Fibroblast of skin of scalp (primary cell): ENCODE measurements at places on chromosomes 7 and 10.

DNA sequence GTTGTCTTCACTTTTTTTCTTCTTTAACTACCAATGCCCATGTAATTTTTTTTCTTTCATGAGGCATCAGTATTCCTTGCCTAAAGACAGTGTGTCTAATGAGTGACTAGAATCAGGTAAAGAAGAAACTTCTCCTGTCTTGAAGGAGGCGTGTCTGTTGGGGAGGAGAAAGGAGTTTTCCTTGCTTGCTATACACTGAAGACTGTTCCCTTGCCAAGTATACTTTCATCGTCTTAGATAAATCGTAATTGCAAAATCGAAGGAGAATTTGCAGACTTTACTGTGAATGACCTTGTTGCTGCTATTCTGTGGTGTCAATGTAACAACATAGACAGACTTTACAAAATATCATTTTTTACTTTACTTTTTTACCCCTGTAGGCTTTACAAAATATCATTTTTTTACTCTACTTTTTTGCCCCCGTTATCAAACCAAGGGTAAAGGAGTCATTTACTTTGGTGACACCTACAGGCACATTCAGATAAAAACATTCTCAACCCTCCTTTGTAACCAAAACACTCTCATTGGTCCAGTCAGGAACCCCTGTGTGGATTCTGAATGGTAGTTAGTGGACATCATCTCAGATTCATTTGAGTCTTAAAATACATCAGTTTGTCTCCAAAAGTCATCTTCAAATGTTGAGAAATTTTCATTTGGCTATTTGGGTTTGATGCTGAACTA, 232.4 kb downstream of the AHR start:
- peak; percentile 42 for DNase-seq

GRCh38 chr10:12958546-12959110, 42.9 kb downstream of the CCDC3 start:
- no peak for DNase-seq

DNA sequence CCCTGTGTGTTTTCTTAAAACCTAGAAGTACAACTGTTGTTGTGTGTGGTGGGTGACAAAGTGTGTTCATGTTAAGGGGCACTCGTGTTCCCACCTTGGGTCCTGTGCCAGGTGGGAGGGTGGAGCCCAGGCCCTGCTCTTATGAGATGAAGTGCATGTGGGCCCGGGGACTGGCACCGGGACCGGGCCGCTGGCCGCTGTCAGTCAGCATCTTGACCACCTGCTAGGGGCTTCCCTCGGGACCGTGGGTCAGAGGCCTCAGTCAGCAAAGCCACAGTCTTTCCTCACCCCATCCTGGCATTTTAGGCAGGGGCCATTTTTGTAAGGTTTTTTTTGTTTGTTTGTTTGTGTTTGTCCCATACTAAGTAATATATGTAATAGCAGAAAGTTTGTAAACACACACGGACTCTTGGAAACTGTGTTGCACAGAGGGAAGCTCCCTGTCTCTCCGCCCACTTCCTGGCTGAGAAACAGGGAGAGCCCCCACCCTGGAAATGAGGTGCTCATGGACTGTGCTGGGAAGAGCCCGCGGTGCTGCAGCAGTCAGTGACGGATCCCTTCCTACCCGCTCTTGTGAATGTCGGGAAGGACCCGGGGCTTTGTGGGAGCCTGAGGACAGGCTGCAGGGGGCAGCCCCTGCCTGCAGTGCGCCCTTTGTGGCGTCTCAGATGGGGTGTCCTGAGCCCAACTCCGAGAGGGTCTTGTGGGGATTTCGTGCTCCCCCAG, 13.4 kb downstream of the AGAP3 start:
- no peak for DNase-seq

DNA sequence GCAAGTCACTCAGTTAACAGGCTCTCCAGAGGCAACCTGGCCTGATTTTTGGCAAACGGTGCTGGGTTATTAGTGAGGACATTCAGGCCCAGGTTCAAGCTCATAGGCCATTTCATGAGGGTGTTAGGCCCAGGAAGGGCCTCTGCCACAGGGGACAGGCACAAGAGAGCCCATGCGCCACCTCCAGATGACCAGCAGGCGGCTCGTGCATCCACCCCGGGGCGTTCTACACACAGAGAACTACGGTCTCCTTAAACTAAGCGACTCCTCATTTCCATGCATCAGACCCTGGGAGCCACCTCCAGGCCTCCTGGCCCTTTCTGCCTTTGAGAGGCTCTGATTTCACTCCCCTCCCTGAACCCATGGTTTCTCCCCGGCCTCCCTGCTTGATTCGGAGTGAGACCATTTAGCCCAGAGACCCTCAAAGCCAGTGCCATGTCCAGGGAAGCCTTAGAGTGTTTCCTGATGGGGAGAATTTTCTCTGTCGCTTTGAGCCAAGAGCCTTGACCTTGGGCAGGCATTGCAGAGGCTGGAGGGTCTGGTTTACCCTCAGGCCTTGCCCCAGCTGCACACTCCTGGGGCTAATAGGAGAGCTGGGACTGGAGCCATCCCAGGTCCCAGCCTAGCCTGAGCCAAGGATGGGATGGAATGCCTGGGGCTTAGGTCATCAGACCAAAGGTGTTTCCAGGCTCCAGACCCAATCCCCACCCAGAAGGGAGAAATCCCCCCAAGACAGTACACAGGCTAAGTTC, 188.0 kb downstream of the GRID1 start:
- peak; percentile 6 for DNase-seq

DNA sequence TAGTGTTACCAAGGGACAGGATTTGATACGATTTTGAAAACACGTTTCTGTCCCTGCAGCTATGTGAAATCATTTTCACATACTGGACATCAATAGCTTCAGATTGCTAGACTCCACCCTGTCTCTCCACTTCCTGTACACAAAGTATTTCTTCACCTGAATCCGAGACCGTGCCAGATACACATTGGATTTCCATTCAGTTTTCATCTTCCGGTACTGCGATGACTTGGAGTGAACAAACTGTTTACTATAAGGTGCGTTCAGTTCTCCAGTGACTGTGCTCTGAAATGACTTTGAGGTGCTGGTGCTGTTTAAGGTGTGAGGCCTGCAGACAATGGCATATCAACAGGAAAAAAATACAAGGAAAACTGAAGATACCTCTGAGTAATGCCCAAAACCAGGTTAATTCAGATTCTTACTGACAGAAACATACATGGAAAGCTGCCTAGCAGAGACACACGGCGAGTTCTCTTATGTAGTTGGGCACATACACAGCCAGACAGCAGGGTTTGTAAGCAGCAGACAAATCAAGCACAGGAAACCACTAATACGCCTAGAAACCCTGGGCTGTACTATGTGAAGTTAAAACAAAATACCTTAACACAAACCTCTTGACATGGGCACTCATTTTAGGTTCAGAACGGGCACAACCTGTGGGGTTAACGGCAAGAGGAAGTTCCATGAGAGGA, 119.2 kb downstream of the GALNT11 start:
- no peak for DNase-seq

DNA sequence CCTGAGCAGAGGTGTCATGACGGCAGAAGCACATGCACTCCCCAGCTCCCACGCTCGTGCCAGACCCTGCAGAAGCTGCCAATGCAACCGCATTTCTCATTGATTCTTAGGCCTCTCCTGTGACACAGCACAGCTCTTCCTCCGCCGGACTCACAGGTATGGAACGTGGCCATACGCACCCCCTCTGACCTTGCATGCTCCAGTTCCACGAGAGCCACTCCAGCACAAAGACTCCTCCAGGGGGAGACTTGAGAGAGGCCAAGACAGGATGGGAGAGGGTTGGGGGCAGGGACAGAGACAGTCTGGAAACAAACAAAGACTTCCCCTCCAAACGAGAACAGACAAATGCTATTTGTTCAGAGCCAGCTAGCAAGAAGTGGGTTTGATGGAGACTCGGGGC, 124.3 kb upstream of the PPP2R2D start:
- no peak for DNase-seq

DNA sequence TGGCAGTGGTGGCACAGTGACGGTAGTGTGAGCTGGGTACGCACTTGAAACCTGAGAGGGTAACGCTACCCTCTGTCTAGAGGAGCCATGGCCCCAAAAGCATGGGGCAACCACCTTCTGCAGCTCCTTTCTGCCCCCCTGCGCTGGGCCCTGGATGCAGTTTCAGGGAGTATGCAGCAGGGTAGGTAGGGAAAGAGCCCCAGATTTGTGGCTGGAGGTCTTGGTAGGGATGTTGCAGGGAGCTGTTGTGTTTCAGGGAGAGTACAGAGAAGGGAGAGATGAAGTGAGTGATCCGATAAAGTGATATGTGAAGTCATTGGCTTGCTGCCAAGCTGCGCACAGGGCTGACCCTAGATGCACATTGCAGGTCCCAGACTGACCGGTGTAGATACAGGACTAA, 2.7 kb upstream of the PGAM2 start:
- DNase-seq = no peak

DNA sequence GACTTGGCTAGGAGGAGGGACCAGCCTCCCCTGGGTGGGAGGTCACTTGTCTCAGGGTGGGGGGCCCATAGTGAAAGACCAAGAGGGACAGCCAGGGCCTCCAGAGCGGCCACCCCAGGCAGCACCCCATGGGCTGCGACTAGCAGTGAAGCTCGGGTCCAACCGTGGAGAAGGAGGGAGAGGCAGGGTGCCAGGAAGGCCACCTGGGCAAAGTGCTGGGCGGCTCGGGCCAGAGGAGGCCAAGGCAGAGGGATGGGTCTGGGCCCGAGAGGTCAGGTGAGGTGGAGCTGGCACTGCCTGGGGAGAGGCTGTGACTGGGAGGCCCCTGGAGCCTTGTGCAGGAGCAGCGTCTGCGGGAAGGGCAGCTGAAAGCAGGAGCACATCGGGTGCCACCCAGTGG, 41.8 kb downstream of the CLRN3 start:
- DNase-seq = no peak

DNA sequence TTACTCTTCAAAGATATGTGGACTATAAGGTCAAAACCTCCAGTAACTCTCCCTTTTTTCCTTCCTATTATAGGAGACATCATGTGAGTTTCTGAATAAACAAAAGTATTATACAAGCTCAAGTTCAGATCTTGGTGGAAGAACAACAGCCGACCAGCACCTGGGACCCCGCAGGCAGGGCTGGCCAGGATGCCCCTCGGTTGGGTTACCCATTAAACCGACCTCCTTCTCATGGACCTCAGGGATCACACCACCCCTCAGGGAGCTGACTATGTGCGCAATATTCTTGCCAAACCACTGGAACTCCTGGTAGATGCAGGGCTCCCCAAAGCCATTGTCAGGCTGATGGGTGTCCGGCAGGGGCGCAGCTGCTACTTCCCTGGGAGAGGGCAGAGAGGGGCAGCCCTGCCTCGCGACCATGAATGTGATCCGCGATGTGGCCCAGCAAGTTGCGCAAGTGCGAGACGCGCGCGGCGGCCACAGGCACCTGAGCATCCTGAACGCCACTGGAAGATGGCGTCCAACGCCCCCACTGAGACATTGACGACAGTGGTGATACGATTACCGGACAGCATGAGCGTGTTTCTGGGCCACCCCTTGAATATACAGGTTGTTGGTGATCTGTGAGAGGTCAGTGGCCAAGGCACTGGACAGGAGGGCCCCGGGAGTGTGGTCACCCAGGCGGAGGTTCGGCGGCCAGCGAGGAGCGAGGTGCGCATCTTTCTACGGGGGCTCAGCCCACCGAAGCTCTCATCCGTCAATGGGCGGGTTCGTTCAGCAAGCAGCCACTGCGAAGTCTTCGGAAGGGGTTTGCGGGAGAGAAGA, 161.3 kb downstream of the IPMK start:
- no peak for DNase-seq

DNA sequence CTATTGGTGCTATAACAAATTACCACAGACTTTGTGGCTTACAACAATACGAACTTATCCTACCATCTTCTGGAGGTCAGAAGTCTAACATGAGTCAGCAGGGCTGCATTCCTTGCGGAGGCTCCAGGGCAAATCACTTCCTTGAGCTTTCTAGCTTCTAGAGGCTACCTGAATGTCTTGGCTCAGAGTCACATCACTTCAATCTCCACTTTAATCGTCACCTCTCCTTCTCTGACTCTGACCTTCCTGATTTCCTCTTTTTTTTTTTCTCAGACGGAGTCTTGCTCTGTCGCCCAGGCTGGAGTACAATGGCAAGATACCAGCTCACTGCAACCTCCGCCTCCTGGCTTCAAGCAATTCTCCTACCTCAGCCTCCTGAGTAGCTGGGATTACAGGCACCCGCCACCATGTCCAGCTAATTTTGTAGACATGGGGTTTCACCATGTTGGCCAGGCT, 44.6 kb upstream of the ANAPC16 start:
- peak; percentile 67 for DNase-seq

DNA sequence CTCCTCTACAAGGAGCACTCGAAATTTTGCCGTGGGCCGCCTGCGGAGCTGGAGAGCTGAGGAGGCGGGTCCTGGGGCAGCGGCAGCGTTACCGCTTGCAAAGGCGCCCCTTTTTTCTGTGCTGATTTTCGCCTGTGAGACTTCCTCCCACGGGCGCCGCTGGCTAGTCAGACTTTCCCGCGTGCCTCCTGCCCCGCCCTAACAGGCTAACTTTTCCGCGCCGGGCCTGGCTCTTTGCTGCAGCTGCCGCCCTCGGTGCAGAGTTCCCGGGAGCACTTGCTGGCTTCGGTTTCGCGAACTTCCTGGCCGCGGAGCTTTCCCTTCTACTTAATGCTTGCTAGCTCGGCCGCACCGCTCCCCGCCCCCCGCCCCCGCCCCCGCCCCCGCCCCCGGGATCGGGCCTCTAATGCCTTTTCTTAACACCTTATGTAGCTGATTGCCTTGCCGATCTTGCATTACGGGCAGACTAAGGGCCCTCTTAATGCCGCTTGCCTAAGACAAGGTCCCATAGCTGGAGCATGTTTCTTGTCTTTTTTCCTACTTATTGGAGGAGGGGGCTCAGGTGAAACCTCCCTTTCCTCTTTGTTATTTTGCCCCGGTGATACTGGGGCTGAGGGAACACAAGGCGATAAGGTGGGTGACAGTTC, 37.9 kb upstream of the RASGEF1A start:
- peak; percentile 22 for DNase-seq

- DNase-seq = no peak
Observed at GRCh38 chr10:127971963-127972615, 65.2 kb downstream of the PTPRE start.
